ENCODE measurements at places on chromosomes 12 and 14.

DNA sequence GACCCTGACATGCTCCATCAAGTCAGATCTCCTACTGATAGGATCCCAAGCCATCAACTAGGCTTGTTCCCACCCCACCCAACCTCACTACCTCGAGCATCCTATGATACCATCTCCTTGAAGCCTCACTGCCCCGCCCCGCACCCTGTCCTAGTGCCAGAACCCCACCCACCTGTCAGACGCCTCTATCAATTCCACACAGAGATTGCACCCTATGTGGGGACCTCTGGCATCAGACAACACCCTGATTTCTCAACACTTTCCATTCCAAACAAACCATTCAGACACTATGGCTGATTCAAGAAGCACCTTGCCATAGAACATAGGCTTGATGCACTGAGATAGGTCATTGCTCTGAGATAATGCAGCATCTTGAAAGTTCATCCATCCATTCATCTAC lies 3.1 kb upstream of the GLTP start:
- peak; percentile 95 for DNase-seq

DNA sequence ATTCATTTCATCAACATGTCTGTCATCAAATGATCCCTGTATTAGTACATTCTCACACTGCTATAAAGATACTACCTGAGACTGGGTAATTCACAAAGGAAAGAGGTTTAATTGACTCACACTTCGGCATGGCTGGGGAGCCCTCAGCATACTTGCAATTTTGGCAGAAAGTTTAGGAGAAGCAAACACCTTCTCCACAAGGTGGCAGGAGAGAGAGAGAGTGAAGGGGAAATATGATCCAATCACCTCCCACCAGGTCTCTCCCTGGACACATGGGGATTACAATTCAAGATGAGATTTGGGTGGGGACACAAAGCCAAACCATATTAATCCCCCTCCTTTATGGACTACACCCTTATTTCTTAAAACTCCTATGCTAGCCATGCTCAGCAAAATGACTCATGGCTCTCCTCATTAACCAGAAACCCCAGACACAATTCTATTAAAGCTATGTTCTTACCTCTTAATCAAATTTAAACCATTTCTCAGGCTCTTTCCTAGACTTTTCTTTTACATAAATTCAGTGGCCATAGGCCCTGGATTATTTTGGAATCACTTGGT lies 932.3 kb downstream of the FLRT2 start:
- peak; percentile 27 for DNase-seq

DNA sequence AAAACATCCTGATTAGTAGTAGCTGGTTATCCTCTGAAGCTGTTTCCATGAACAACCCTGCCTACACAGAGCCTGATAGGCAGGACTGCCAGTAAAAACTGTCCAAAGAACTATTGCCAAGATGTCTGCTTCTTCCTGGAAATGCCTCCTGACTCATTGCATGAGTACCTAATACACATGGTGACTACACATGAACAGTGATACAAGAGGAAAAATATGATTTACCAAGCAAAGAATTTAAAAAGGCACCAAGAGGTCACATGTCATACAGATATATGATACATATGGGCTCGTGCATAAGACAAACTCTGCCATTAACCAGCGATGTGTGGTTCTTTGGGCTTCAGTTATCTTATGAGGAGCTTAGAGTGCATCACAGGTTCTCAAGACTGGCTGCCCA lies 552.3 kb downstream of the SLC16A7 start:
- DNase-seq, result no peak

DNA sequence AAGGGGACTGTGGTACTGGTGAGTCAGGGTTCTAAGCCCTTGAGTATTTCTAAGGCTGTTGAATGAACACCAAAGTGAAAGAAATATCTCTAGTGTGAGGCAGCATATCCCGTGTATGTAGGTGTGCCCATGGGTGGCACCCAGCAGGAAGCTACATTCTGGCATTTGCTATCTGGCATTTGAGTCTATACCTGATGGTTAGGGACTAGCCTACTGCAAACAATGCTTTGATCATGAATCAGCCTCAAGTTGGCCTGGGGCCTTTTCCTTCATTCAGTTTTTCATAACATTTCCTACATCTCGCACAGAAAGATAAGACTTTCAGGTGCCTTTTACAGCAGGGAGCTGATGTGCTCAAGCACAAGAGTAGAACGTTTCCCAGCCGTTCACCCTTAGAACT lies 85.7 kb upstream of the E2F7 start:
- DNase-seq, result no peak

- no peak for DNase-seq
These were observed 30.2 kb downstream of the PAPLN start for GRCh38 chr14:73267474-73267873.

GRCh38 chr12:6699989-6700645 lies 498 bp downstream of the PIANP start:
- no peak for DNase-seq

GRCh38 chr12:58764100-58764953 lies 156.0 kb downstream of the LRIG3 start:
- no peak for DNase-seq

DNA sequence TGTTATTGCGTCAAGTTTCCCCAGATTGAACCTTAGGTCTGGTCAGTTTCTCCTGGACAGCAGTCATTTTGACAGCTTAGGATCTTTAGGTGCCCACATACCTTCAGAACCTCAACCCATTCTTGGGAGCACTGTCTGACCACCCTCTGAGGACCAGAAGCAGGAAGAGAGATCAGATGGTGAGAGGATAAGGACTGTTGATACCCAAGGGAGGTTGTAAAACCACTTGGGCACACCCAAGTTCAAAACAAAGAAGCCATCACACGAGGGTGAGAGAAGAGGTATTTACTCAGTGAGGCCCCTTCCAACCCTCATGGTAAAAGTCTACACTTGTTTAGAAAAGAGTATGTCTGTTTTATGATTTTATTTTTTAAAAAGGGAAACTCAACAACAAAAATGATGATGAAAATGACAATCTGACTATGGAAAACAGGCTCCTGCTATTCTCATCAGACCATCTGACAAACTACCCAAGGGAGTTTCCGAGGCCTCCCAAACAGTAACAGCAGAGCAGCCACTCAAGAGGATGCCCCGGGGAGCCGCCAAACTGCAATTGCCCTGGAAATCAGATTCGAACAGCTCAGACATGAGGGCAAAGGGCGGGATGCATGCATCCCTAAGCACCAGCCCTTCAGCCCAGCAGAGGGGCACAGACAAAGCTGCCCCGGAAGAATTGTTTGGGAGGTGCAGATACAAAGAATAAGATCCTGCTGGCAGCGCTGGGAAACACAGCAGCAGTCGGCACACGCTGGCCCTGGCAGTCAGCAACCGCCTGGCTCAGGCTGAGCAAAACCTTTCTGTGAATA lies 162.6 kb upstream of the PLEKHG7 start:
- no peak for DNase-seq

DNA sequence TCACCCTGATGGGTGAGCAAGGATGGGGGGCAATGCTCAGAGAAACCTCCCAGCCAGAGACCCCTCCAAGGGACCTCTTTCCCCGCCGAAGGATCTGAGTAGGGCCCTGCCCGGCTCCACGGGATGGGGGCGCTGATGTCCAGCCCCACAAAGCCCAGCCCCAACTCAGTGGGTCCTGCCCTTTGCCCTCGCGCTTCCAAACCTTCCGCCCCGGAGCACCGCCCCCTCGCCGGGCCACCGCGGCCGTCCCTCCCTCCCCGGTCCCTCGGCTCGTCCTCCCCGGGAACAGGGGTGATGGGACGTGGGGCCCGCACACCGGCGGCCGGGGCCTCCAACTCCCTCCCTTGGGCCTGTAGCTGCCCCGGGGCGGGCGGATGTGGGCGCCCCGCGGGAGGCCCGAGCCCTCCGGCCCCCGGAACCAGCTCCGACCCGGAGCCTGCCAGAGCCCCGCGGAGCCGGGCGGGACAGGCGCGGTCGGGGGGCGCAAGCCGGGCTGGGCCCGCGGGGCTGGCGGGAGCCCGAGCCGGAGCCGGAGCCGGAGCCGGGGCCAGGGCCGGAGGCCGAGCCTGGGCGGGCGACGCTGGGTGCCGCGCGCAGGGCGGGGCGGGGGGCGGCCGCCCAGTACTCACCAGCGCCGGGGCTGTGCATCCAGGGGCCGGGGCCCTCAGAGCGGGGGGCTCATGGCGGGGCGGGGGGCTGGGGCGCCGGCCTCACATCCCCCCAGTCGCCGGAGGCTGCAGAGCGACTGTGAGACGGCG lies 386 bp downstream of the HDAC7 start:
- no peak for DNase-seq

- no peak for DNase-seq
These were observed 80.2 kb upstream of the FUT8 start for GRCh38 chr14:65332141-65332871.

Data from NCI-H460 (cell line).